ENCODE measurements at places on chromosomes 3 and 15.

DNA sequence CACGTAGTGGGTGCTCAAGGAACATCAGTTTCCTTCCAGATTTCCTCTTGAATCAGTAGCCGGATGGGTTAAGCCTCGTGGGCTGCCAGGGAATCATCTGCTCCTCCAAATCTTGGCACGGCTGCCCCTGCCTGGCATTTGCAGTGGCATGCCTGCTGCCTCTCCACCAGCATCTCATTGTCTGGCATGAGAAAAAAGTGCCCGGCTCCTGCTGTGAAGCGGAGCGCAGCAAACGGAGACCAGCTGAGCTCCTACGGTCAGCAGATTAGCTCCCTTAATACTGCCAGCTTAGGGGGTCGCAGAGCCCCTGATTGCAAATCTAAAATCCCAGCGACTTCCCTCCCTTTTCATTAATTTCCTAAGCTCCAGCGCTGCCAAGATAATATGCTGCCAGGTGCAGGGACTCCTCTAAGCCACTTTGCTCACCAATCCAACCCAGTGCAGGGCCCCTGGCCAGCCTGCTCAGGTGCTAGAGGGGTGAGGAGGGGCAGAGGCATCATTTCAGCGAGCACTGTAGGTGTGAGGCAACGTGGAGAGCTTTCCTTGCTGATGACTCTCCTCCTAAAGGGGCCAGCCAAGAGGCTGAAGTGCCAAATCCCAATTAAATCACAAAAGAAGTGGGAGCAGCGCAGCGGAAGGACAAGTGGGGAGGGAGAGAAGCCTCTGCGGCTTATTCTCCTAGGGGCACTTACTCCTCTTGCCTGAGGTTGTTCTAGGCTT lies 49.6 kb upstream of the ST8SIA2 start:
- DNase-seq: no peak

- peak; percentile 76 for DNase-seq
These were observed 30.2 kb upstream of the FURIN start for GRCh38 chr15:90838139-90838538.

- no peak for DNase-seq
These were observed 244.1 kb upstream of the SEMA6D start for GRCh38 chr15:47473106-47473725.

- DNase-seq: no peak
These were observed 571.0 kb downstream of the FGF12 start for GRCh38 chr3:192156382-192156781.

DNA sequence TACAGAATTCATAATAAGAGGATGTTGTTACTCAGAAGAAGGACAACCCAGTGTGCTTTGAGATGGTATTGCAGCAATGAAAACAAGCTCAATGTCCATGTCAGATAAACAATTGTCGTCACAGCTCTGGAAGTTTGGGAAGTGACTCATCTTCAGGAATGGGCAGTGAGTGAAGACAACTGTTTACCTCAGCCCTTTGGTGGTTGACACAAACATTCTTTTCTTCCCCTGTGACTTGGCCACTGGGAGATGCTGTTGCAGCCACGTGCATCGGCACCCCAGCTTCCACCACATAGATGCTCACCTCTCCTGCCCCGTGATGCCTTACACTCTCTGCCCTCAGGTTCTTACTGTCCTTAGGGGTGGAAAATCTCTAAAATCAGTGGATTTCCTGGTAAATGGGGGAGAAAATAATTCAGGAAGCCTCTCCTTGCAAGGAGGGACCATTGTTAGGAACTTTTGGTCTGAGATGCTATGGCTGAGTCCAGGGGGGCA lies 114.1 kb upstream of the GALNT15 start:
- no peak for DNase-seq

DNA sequence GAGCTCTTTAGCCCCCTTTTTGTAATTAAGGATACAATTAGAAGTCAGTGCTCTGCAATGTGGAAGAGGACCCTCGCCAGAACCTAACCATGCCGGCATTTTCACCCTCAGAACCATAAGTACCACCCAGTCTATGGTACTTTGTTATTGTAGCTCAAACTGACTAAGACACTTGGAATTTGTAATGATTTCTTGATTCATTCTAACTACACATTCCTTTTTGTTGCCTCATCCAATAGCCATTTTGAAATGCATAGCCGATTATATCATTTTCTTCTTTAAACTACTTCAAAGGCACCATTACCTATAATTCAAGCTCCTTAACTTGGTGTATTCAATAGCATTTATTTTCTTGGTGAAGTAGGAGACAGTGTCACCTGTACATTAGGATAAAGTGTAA lies 61.4 kb downstream of the GLB1 start:
- no peak for DNase-seq

GRCh38 chr15:63244976-63245645 lies 32.3 kb upstream of the APH1B start:
- no peak for DNase-seq

GRCh38 chr3:116947148-116947547 lies 237.6 kb downstream of the TUSC7 start:
- DNase-seq: no peak

DNA sequence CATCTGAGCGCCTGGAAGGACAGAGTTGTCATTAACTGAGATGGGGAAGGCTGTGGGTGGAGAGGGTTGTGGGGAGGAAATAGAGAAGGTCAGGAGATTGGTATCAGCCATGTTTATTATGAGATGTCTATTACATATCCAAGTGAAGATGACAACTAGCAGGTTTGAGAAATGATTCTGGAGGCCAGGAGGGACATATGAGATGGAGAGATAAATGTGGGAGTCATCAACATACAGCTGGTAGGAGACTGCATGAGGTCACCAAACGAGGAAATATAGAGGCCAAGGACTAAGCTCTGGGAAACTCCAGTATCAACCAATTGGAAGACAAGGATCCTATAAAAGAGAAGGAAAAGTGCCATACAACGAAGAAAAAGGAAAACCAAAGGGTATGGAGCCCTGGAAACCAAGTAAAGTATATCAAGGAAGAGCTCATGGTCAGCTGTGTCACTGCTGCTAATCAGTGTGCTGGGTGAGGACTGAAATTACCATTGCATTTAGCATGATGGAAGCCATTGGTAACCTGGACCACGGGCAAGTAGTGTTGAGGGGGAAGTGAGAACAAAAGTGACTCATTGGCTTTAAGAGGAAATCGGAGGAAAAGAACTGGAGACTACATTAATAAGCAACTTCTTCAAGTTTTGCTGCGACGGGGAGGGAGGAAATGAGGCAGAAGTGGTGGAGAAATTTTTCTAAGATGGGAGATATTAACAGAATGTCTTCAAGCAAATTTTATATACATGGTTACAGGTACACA lies 14.0 kb upstream of the UACA start:
- no peak for DNase-seq

DNA sequence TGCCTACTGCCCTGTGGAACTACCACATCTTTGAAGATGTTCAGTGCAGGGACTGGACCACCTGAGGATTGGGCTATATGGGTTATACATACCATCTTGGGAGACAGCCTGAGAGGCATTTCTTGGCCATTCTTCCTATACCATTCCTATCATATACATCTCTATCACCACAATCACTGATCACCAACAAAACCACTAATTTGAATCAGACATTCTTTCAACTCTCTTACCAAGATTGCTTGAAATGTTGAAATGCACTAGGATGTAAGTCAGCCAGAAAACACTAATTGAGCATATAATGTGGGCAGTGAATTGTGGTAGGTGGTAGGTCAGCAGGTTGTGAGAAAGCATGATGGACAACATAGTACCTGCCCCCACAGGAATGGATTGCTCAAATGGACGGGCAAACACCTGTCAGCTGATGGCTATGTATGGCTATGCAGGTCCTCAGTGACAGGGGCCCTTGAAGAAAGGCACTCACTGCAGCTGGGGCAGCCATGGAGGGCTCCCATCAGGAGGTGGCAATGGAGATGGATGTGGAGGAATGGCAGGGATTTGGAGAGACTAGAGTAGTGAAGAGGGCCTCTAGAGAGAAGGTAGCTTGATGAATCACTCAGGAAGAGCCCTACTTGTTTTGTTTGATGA lies 49.1 kb downstream of the AMOTL2 start:
- no peak for DNase-seq

GRCh38 chr3:13494463-13495350 lies 14.6 kb downstream of the HDAC11 start:
- DNase-seq: no peak

GRCh38 chr3:197222937-197223370 lies 75.5 kb downstream of the DLG1 start:
- DNase-seq: no peak

DNA sequence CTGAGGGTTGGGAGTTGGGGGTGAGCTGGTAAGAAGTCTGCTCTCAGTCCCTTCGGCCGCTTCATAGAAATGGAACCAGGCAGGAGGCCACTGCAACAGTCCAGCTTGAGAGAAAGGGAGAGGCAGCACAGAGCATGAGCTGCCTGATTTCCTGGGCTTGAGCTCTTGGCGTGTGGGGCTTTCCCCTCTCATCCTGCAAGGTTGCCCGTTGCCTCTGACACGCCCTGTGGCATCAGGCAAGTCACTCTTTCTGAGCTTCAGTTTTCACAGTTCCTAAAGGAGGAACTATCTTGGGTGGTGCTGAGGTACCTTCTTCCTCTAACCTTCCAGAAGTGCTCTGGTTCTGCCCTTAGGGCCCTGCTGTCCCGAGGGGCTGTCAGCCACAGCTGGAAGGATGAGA lies 4.9 kb downstream of the MESP2 start:
- no peak for DNase-seq

DNA sequence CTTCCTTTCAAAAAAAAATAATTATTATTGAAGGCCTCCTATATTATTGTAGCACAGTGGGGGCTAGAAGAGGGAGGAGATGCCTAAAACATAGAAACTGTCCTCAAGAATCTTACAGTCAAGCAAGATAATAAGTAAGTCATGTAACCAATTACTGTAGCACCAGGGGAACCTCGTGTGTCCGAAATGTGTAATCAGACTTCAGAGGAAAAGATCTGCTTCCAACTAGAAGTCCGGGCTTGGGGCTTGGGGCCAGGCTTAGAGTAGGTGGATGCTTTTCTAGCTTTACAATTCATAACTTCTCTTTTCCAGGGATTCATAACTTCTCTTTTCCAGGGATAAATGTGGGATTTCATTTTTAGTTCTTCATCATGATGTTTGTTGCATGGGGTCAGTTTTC lies 29.2 kb downstream of the MEIS2 start:
- DNase-seq: no peak

GRCh38 chr15:40234783-40235182 lies 4.1 kb upstream of the PAK6 start:
- DNase-seq: no peak

GRCh38 chr3:127275287-127275781 lies 12.5 kb downstream of the PRR20G start:
- no peak for DNase-seq

- no peak for DNase-seq
These were observed 15.0 kb downstream of the STIMATE start for GRCh38 chr3:52882377-52882776.

DNA sequence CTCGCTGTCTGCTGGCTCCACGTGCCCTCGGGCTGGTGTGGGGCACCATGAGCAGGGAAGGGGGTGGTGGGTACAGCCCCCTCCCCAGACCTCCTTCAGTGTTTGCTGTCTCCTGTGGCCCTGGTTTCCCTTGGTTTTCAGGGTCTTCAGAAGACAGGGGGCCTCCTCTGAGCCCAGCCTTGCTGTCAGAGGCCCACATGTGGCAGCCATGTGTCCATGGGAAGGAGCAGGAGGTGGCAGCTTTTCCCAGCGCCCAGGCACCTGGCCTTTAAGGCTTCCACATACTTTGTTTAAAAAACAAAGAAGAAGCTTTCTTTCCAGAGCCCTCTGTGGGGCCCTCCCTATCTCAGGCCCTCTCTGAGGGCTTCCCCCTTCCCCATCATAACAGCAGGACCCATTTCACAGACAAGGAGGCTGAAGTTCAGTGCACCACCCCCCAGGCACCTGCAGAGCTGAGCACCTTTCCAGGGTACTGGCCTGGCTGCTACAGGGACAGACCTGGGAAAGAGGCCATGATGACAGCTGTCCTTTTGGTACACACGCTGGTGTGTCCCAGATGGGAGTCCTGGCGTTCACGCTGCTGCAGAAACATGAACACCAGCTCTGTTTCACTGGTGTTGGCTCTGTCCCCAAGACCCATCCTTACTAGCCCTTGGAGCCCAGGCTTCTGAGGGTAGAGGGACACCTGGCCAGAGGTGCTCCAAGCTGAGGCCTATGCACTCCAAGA lies 73.7 kb downstream of the DNAJB8 start:
- no peak for DNase-seq

DNA sequence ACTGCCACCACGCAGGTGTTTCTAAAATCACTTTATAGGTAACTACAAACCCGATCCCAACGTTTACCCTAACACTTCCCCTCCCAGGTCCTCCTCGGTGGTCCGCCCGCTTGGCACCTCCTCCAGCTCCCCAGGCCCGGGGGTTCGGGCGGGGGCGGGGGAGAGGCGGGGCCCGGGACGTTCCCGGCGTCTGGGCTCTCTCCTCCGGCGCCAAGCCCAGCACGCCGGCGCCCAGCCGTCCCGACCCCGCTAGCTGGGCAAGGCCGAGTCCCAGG lies 562 bp downstream of the CGGBP1 start:
- DNase-seq: no peak

- DNase-seq: no peak
These were observed 318.4 kb upstream of the TRIM42 start for GRCh38 chr3:140359233-140359995.

- no peak for DNase-seq
These were observed 19.3 kb downstream of the CLSTN2 start for GRCh38 chr3:139954146-139954860.

DNA sequence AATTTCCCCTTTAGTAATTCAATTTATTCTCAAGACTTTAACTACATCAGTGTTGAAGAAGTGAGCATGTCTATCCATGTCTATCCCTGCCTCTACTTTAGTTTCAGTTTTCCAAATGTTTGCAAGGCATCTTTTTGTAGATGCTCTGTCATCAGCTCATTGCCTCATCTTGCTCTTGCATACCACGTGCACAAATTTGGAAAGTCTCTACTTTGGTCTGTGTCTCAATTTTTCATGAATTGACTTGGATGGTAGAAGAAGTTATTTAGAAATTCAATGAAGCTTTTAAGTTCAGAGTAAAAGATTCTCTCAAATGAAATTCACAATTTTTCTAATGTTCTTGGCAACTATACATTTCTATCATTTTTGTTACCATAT lies 55.3 kb downstream of the CLDN1 start:
- DNase-seq: no peak

DNA sequence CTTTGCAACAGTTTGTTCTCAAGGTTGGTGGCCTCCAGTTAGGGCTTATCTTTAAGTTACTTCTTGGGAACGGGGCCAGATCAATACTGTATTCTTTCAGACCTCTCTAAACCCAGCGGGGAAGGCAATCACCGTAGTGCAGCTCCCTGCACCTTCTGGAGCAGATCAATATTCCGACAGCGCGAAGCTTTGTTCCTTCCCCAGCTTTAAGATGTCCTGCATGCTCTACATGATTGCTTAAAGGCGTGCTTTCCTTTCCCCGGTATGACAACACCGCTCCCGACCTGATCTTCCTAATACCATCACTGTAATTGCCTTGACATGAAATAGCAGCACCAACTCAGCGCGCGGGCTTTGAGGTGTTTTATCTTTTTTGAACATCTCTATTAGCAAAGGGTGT lies 755.2 kb downstream of the NR2F2 start:
- no peak for DNase-seq

GRCh38 chr3:190543671-190544070 lies 29.8 kb downstream of the IL1RAP start:
- DNase-seq: no peak

GRCh38 chr3:129989414-129989813 lies 14.9 kb downstream of the TRH start:
- DNase-seq: no peak

Measured in T-helper 9 cell (primary cell).